Left renal cortex interstitium (tissue), 4 donors: ENCODE measurements at places on chromosomes 2 and 18.

- DNase-seq: no peak
These were observed 78.0 kb downstream of the TMEM182 start for GRCh38 chr2:102839668-102840388.

DNA sequence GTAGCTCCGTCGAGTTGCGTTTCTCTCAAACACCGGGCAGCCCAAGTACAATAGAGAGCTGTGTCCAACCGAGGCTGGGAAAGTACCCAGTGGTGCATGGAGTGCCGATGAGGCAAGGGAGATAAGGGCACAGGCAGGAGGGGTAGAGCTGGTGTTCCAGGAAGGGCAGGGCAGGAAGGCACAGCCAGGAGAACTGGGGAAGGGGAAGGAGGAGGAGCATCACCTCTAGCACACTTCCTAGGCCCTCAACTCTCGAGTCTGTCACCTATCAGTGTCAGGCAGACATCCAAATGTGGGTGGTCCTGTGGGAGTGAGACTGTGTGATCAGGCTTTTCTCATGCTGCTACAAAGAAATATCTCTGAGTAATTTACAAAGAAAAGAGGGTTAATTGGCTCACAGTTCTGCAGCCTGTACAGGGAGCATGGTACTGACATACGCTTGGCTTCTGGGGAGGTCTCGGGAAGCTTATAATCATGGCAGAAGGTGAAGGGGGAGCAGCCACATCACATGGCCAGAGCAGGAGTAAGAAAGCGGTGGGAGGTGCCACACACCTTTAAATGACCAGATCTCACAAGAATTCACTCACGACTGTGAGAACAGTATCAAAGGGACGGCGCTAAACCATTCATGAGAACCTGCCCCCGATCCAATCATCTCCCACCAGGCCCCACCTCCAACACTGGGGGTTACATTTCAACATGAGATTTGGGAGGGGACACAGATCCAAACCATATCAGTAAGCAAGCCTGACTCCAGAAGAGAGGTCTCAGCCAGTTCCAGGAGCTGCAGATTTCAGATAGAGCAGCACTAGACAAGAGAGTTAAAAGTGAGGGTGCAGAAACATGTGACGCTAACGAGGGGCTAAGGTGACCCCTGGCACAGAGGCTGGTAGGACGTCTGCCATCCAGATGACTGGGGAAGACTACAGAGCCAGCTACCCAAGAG, 75.7 kb downstream of the MBOAT2 start:
- no peak for DNase-seq

DNA sequence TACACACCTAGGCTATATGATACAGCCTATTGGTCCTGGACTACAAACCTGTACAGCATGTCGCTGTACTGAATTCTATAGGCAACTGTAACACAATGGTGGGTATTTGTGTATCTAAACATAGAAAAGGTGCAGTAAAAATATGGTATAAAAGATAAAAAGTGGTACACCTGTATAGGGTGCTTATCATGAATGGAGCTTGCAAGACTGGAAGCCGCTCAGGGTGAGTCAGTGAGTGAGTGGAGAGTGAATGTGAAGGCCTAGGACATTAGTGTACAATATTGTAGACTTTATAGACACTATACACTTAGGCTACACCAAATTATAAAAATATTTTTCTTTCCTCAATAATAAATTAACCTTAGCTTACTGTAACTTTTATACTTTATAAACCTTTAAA, 41.8 kb downstream of the RASGRP3 start:
- DNase-seq: no peak

- no peak for DNase-seq
These were observed 2.9 kb upstream of the ME2 start for GRCh38 chr18:50875966-50876536.
